Hindlimb muscle (tissue), 1 donor: ENCODE measurements at places on chromosomes 16 and 17.

DNA sequence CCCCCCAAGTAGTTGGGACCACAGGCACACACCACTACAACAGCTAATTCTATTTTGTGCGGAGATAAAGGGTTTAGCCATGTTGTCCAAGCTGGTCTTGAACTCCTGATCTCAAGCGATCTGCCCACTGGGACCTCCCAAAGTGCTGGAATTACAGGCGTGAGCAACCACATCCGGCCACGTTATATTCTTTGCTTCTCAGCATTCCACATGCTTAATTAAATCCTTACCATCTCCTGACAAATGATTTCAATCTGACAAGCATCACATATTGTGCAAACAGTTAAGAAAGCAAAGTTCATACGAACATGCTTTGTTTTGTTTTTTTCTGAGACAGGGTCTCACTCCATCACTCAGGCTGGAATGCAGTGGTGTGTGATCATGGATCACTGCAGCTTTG is 18.2 kb downstream of the HIGD1B start:
- DNase-seq: no peak

DNA sequence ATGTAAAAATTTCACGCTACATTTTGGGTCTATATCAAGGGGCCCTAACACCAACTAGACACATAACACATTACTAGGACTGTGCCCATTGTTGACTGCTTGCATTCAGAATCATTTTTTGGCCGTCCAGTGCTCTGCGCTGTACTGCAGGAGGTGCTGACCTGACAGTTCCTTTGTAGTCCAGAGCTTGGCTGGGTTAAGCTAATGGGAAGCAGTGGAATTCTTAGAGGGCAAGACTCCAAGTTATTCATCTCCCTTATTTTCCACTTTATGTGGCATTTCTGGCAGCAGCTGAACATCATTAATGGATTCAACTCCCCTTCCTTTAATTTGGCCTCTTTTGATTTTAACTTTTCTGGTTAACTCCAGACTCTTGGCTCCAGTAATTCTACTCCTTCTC is 351.7 kb downstream of the CDH8 start:
- no peak for DNase-seq

DNA sequence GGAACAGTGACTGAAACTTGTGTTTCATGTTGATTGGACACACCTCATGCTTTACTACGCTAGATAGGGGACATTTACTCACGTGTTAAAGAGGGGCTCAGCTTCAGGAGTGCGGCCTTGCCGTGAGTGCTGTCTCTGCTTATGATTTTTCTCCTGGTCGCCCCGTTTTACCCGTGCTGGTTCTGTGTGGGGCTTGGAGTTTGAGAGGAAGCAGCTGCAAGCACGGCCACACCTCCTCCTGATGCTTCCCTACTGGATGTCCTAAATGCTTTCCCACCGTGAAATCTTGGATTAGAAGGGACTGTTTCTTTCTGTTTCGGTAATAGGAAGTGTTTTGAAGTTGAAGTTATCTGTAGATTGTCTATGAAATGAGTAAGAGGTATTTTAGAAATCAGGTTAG is 54.0 kb upstream of the ZNF750 start:
- DNase-seq: no peak

- DNase-seq: no peak
Measured at GRCh38 chr17:43042025-43042628, 17.1 kb downstream of the RND2 start.

DNA sequence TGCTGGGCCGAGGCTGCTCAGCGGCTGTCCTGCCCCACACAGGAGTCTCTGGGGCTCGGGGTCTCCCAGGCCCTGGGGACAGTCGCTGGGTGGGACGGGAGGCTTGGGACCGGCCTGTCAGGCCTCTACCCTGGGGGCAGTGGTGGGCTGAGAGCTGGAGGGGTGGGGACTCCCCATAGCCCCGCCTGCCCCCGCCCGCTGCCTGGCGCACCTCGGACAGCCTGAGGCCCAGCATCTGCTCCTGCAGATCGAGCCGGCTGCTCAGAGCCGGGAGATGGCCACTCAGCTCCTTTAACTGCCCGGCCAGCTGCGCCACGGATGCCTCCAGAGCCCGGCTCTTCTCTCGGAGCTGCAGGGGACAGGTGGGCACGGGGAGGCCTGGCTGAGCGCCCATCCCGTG is 6.7 kb downstream of the PERCC1 start:
- no peak for DNase-seq

GRCh38 chr17:74532115-74532514 is 840 bp upstream of the CD300LB start:
- no peak for DNase-seq

DNA sequence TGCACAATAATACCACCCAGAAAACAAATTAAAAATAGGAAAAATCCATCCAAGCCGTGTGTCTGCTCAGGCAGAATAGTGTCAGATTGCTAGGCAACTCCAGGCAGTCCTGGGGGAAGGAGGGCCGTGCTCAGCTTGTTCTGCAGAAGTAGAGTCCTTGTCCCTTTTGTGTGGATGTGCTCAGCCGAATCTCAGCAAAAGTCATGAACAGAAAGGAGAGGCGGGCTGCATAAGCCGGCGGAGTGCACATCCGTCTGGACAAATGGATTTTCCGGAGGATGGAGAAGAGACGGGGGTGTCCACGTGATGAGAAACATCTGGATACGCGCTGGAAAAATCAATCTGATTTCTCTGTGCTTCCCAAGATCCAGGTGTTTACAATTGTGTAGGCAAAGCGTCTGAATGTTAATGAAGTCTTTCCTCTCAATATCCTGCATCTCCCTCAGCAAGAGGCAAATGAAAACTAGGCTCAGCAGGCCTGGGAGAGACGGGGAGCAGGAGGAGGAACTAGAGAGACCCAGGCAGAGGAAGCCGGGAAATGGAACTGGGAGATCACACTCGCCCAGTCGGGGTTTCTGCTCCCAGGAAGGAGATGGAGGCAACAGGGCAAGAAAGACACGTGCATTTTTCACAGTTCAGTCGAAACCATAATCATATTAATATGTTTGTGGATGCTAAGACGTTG is 7.7 kb upstream of the RBFOX3 start:
- peak; percentile 53 for DNase-seq

- no peak for DNase-seq
Measured at GRCh38 chr16:50161950-50162349, 8.8 kb downstream of the TENT4B start.

DNA sequence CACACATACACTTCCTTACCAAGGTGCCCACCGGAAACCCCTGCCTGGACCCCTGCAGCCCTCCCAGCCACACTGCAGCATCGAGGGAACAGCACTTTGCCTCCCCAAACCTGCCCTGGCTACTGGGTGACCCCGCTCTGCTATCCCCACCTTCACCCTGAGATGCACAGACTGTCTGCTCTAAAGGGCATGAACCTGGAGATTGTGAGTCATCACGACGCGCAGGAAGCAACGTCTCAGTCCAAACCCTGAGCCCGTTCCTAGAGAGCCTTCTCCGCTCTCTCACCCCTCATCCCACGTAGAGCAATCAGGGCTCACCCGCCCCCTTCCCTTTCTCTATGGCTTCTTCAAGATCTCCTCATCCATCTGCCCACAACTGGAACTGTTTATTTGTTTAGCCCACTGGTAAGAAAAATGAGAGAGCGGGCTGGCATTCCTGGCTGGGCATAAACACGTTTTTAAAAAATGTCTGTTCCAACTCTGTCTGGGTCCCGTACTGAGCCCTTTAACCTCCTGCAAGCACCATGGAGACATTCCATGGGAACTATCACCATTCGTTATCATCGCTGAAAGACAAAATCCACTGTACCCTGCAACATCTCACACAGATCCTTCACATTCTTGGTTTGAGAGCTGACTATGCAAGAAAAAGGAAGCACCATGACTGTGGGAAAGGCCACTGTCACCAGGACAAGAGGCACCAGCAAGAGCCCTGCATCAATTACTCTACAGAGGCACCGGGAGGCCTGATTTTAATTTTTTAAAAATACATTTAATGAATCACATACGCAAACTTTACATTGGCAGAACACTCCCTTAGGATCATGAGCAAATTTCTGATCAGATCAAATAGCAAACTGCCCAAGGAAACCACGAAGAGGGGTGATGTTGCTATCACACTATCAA is 28.2 kb downstream of the ZFHX3 start:
- no peak for DNase-seq

GRCh38 chr16:53829186-53829747 is 125.3 kb downstream of the FTO start:
- DNase-seq: no peak
